ENCODE measurements at places on chromosomes 3 and 15. TPM values are rescaled to one million over a fixed set of nuclear protein-coding genes. Genes with fewer than 3 reads are reported as not detected.

Gene FLNB
- total RNA-seq = 27.4 TPM

Gene CSTA
- total RNA-seq = not detected

Gene IFRD2
- total RNA-seq = 177 TPM

Gene ATOSA
- 9.8 TPM for total RNA-seq

Gene TBC1D2B
- total RNA-seq = 44.1 TPM

Gene CRABP1
- total RNA-seq = not detected

Gene TGM4
- not detected for total RNA-seq

Gene C3orf20
- 0.14 TPM for total RNA-seq

Gene FMN1
- total RNA-seq = 0.14 TPM

Gene DNAJA4
- 36.8 TPM for total RNA-seq

Gene MESP2
- not detected for total RNA-seq

Gene FHIT
- 8.6 TPM for total RNA-seq

Gene IGDCC3
- not detected for total RNA-seq

Gene MB21D2
- total RNA-seq = 6.6 TPM

Gene CSNK1G1
- total RNA-seq = 19.2 TPM

Gene LMAN1L
- total RNA-seq = 0.14 TPM

Gene ZPLD1
- total RNA-seq = not detected

Gene IL17RB
- total RNA-seq = not detected

Gene ALAS1
- 63.0 TPM for total RNA-seq

Gene SUSD5
- total RNA-seq = not detected

Gene MESP1
- 4.5 TPM for total RNA-seq

Gene RBP2
- not detected for total RNA-seq

Gene ANKRD63
- not detected for total RNA-seq

Gene MAP1A
- total RNA-seq = 0.68 TPM

Gene PRKCI
- 22.8 TPM for total RNA-seq

Gene ANKUB1
- total RNA-seq = not detected

Gene ATP13A5
- total RNA-seq = not detected
